ENCODE measurements at places on chromosomes 3 and 15. TPM values are rescaled to one million over a fixed set of nuclear protein-coding genes. Genes with fewer than 3 reads are reported as not detected.

- DNase-seq = no peak
- H3K27ac ChIP-seq = no peak overlapping the region
- H3K4me1 ChIP-seq = no peaks in the 10 kb centered on the region
- H3K4me3 ChIP-seq = no peak overlapping the region
These were observed 19.5 kb downstream of the XYLB start for GRCh38 chr3:38366082-38366481.

DNA sequence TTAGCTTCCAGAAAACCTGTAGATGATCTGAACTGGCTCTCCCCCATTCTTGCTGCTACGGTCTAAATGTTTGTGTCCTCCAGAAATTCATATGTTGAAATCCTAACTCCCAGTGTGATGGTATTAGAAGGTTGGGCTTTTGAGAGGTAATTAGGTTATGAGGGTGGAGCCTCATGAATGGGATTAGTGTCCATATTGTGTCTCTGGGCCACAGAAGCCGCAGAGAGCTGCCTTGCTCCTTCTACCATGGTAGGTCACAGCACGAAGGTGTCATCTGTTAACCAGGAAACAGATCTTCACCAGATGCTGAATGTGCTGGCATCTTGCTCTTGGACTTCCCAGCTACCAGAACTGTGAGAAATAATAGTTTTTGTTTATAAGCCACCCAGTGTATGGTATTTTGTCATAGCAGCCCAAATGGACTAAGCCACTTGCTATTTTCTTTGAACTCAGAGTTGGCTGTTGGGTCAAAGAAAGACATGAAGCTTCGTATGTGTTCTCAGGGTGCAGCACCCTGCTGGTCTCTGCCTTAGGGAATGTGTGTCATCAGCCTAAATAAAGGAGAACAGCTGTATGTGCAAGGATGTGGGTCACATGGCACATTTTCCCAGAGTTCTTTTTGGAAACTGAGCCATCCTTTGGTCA is 317.5 kb upstream of the SLCO3A1 start:
- H3K27me3 ChIP-seq = no peaks in the 10 kb centered on the region
- no peak overlapping the region for H3K4me3 ChIP-seq
- no peak for DNase-seq
- H3K4me1 ChIP-seq = peaks cover 32% of the 10 kb centered on the region

DNA sequence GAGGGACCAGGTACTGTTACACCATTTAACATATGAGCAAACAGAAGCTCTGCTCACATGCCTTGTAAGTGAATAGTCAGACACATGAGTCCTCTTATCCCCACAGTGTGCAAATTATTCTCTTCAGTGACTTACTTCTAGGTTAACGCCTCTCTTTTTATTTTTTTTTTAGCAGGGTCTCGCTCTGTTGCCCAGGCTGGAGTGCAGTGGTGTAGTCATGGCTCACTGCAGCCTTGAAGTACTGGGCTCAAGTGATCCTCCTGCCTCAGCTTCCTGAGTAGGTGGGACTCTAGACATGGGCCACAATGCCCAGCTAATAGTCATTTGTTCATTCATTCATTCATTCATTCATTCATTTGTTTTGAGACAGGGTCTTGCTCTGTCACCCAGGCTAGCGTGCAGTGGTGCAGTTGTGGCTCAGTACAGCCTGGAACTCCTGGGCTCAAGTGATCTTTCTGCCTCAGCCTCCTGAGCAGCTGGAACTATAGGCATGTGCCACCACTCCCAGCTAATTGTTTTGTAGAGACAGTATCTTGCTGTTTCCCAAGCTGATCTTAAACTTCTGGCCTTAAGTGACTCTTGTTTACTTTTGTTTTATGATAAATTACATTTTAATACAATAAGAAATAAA is 94.7 kb downstream of the LRRC28 start:
- H3K4me1 ChIP-seq = no peaks in the 10 kb centered on the region
- no peaks in the 10 kb centered on the region for H3K27me3 ChIP-seq
- no peak for DNase-seq
- H3K27ac ChIP-seq = no peak overlapping the region

DNA sequence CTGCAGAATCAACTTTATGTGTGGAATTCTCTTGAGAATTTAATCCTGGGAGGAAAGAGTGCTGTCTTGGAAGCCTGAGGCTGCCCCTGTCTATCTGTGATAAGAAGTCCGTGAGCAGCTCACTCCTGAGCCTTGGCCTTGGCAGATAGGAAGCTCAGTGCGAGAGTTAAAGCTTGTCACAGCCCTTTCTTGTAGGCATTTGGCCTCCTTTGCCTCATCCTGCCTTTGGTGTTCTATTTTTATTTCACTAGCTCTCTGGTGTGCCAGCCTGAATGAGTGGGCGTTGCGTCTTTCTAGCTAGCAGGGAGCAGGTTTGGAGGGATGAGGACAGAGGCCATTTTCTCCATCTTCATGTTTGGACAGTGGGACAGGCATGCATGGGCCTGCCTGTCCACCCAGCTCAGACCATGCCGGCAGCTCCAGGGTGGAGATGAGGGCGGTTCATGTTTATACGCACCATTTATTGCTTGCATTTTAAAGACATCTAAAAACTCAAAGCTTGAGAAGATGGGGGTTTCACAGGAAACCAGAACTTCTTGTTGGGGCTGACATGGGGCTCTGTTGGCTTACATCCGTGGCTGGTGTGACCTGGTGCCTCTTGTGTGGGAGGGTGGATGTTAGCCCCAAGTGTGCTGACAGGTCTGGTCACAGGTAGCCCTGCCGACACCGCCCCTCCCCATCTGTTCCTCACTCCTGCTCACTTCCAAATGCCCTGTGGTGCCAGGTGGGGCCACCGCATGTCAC is 29.8 kb downstream of the IRAK2 start:
- no peaks in the 10 kb centered on the region for H3K36me3 ChIP-seq
- no peak overlapping the region for H3K4me3 ChIP-seq
- H3K27ac ChIP-seq = peak overlapping the region; percentile 84
- H3K27me3 ChIP-seq = no peaks in the 10 kb centered on the region

- no peak for DNase-seq
- H3K27ac ChIP-seq = no peak overlapping the region
- H3K36me3 ChIP-seq = no peaks in the 10 kb centered on the region
- H3K27me3 ChIP-seq = no peaks in the 10 kb centered on the region
These were observed 58.8 kb downstream of the ASB7 start for GRCh38 chr15:100661156-100661555.

DNA sequence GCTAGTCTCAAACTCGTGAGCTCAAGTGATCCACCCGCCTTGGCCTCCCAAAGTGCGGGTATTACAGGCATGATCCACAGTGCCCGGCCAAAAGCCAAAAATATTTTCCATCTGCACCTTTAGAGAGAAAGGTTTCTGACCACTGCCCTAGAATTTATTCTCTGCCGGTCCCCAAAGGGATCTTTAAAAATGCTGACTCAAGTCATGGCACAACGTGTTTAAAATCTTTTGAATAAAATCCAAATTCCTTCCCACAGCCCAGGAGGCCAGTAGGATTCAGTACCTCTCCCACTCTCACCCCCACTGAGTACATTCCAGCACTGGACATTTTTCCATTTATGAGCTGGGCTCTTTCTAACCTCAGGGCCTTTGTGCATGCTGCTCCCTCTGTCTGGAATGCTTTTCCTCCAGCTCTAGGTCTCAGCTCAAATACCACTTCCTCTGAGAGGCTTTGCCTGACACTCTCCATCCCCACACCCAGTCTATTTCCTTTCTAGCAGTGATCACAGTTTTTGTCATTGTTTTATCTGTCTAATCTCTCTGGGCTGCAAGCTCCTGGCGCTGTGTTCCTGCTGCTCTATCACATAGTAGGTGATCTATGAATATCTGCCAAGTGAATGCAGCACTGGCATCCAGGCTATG is 502.9 kb downstream of the SHQ1 start:
- H3K27ac ChIP-seq = no peak overlapping the region
- H3K4me1 ChIP-seq = peaks cover 15% of the 10 kb centered on the region
- H3K4me3 ChIP-seq = no peak overlapping the region
- H3K27me3 ChIP-seq = no peaks in the 10 kb centered on the region
- H3K36me3 ChIP-seq = no peaks in the 10 kb centered on the region

DNA sequence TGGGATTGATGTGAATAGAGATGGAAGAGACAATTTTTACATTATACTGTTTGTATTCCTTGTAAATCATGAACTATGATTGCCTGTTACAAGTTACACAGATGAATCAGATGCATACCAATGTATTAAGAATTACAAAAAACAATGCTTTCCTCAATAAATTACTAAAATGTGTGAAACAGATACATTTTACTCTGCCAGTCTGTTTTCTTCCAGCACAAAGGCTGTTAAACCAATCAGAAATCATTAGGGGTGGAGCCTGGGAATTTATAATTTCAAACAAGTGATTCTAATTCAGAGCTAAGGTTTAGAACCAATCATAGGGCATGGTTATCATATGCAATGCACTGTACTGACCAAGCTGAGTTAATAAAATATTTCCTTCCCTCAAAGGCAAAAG is 21.8 kb upstream of the ANKRD28 start:
- H3K27ac ChIP-seq = no peak overlapping the region
- no peaks in the 10 kb centered on the region for H3K36me3 ChIP-seq
- H3K4me3 ChIP-seq = no peak overlapping the region

DNA sequence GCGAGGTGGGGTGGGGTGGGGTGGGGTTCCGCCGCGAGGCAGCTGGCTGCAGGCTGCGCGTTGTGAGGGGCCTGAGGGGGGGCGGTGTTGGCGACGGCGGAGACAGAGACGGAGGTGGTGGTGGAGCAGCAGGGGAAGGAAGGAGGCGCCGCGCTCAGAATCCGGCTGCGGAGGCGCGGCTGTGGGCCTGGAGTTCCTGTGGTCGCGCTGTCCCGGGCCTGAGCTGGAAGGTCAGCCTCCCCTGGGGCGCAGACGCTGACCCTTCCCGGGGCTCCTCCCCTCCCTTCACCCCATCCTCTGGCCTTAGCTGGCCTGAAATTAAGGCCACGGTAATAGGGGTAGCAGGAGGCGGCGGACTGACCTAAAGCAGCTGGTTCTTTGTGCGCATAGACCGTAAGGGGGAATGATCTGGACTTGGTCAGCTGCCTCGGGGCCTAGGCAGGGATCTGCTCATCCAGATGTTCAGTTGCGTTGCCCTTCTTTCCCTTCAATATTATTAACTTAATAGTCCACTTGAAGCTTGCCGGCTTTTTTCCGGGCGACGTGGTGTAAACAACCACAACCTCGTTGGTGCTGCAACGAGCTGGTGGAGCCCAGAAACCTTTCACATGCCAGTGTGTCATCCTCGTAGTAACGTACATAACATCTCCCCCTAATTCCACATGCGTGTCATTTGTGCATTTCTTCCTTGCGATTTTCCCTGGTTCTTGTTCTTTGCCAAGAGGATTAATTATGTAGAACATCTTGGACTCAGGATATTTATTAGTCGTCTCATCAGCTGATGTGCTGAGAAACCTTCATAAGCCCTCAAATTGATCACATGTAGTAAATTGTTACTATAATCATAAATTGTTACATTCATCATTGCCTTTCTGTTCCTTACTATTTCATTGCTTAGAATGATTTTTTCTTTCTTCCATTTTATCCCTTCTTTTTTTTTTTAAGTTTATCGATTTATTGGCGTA is 626 bp downstream of the SEC62 start:
- peak overlapping the region; percentile 93 for H3K4me3 ChIP-seq
- H3K27ac ChIP-seq = peak overlapping the region; percentile 94
- H3K36me3 ChIP-seq = no peaks in the 10 kb centered on the region
- no peaks in the 10 kb centered on the region for H3K27me3 ChIP-seq
- no peaks in the 10 kb centered on the region for H3K4me1 ChIP-seq

GRCh38 chr3:159273608-159274007 is 471.8 kb downstream of the MFSD1 start:
- H3K4me3 ChIP-seq = no peak overlapping the region
- no peaks in the 10 kb centered on the region for H3K27me3 ChIP-seq
- H3K27ac ChIP-seq = no peak overlapping the region
- no peaks in the 10 kb centered on the region for H3K36me3 ChIP-seq

- no peaks in the 10 kb centered on the region for H3K36me3 ChIP-seq
- no peak overlapping the region for H3K27ac ChIP-seq
- no peak overlapping the region for H3K4me3 ChIP-seq
- H3K4me1 ChIP-seq = no peaks in the 10 kb centered on the region
These were observed 41.1 kb downstream of the IFT57 start for GRCh38 chr3:108181172-108181571.

DNA sequence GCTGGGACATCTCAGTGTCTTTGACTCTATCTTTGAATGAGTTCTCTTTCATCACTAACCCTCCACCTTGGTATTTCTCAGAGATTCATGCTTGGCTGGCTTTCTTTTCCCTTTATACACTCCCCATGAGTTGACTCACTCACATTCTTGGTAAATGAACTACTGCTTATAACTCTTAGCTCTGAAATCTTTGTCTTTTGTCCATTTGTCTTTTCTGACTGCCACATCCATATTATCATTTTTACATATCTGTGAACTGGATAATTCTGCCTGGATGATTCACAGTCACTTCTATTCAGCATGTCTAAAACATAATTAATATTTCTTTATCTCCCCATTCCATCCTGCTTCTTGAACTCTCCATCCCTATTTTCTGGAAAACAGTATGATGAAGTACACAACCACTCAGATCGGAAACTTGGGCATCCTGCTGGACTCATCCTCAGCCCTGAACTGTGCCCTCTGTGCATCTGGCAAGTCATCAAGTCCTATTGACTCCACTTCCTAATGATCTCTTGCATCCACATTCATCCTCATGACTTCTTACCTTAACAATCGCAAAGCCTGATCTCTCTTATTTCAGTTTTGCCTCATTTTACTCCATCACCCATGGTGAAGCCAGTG is 66.9 kb downstream of the KCNAB1 start:
- H3K27me3 ChIP-seq = no peaks in the 10 kb centered on the region
- H3K36me3 ChIP-seq = no peaks in the 10 kb centered on the region

- H3K4me1 ChIP-seq = no peaks in the 10 kb centered on the region
- H3K27me3 ChIP-seq = no peaks in the 10 kb centered on the region
- H3K36me3 ChIP-seq = no peaks in the 10 kb centered on the region
- H3K27ac ChIP-seq = no peak overlapping the region
- H3K4me3 ChIP-seq = no peak overlapping the region
- no peak for DNase-seq
These were observed 107.8 kb downstream of the ADAM10 start for GRCh38 chr15:58641660-58642059.

The HIGD2B gene
- not detected for total RNA-seq

The WDR76 gene
- 7.5 TPM for total RNA-seq
